Stimulated activated CD8-positive, alpha-beta memory T cell treated with anti-CD3 and anti-CD28 coated beads, Interleukin-15, amount 100 ng/mL, for 48 hours (primary cell): ENCODE measurements at places on chromosomes 13 and 19.

DNA sequence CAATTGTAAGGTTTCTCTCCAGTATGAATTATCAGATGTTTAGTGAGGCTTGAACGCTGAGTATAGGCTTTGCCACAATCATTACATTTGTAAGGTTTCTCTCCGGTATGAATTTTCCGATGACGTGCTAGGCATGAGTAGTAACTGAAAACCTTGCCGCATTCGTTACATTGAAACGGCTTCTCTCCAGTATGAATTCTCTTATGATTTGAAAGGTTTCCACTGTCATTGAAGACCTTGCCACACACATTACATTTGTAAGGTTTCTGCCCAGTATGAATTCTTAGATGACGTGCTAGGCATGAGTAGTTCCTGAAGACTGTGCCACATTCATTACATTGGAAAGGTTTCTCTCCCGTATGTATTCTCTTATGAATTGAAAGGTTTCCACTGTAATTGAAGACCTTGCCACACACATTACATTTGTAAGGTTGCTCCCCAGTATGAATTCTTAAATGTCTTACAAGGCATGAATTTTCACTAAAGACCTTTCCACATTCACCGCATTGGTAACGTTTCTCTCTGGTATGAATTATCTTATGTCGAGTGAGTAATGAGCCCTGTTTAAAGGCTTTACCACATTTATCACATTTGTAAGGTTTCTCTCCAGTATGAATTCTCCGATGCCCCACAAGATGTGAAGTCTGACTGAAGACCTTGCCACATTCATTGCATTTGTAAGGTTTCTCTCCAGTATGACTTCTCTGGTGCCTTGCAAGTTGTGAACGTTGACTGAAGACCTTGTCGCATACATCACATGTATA, 15.6 kb downstream of the ZNF836 start:
- no peak for DNase-seq

- DNase-seq = no peak
Observed at GRCh38 chr19:45400192-45400591, 4.7 kb downstream of the PPP1R13L start.

- no peak for DNase-seq
Observed at GRCh38 chr13:37364007-37364406, 234.6 kb downstream of the POSTN start.

GRCh38 chr19:34155686-34156085, 16.6 kb upstream of the LSM14A start:
- DNase-seq = no peak

- DNase-seq = peak; percentile 57
Observed at GRCh38 chr19:19361075-19361594, 40.5 kb downstream of the MAU2 start.

- no peak for DNase-seq
Observed at GRCh38 chr13:32277839-32278238, 37.3 kb downstream of the ZAR1L start.

- DNase-seq = no peak
Observed at GRCh38 chr19:16509141-16510061, 13.2 kb downstream of the C19orf44 start.

- DNase-seq = no peak
Observed at GRCh38 chr19:37855098-37855497, 51.3 kb downstream of the WDR87 start.

- DNase-seq = no peak
Observed at GRCh38 chr19:37948362-37948761, 41.4 kb downstream of the SIPA1L3 start.

- peak; percentile 77 for DNase-seq
Observed at GRCh38 chr19:3821857-3822364, 35.7 kb upstream of the MATK start.

DNA sequence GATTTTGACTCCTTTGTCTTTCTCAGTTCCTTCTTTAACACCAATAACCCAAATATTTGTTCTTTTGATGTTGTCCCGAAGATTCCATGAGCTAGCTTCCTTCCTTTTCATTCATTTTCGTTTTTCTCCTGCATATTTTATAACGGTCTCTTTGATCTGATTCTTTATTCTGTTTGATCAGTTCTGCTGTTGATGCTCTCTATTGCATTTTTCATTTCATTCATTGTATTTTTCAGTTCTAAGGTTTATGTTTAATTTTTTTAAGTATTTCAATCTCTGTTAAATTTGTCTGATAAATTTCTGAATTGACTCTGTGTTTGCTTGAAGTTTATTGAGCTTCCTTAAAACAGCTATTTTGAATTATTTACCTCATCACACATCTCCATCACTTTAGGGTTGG, 68.4 kb upstream of the LRCH1 start:
- no peak for DNase-seq

DNA sequence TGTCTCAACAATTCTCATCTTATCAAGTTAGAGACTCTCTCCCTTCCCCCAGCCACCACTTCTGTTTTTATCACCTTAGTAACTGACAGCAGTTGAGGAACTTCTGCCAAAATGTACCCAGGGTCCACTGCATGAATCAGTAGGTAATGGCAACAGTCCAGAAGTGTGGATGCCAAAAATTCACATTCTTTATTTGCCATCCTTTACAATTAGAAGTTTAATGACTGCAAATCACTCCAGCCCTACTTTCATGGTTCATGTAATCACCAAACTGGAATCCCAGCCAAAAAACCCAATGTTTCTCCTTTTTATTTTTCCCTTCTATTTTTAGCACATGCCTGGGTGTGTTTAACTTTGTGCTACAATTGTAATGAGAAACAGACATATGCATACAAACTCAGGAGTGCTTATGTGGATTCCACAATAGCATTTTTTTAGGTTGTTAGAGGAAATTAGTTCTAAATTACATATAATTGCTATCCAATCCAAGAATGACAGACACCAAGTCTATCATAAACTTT, 243.5 kb downstream of the RGCC start:
- no peak for DNase-seq

DNA sequence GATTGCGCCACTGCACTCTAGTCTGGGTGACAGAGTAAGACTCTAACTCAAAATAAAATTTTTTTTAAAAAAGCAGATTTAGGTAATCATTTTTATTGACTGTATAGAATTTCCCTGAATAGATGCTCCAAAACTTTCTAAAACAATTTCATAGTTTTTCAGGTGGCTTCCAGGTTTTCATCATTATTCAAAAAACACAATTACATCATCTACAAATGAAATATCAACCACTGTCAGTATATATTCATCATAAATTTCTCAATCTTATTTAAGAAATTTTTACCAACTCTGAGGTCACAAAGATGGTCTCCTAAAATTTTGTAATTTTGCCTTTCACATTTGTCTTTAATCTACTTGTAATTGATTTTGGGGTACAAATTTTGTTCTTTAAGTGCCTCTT, 48.1 kb downstream of the ZC3H13 start:
- DNase-seq = no peak

- DNase-seq = peak; percentile 69
Observed at GRCh38 chr13:44259045-44260027, 114.3 kb upstream of the SERP2 start.

DNA sequence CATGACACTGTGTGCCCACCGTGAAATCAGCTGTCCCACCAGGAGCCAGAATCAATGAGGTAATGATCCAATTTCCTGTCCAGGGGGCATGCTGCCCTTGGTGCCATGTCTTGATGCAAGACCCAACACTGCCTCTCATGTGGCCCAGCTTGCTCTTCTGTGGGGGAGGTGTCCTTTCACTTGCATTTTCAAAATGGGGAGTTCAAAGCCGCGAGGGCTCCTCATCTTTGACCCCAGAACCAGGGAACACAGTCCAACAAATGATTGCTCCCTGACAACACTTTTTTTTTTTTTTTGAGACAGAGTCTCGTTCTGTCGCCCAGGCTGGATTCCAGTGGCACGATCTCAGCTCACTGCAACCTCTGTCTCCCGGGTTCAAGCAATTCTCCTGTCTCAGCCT, 64.1 kb downstream of the FGF9 start:
- DNase-seq = no peak

- DNase-seq = no peak
Observed at GRCh38 chr19:38904581-38905539, 5.1 kb downstream of the NFKBIB start.

- DNase-seq = no peak
Observed at GRCh38 chr13:80033286-80033685, 307.6 kb downstream of the SPRY2 start.

DNA sequence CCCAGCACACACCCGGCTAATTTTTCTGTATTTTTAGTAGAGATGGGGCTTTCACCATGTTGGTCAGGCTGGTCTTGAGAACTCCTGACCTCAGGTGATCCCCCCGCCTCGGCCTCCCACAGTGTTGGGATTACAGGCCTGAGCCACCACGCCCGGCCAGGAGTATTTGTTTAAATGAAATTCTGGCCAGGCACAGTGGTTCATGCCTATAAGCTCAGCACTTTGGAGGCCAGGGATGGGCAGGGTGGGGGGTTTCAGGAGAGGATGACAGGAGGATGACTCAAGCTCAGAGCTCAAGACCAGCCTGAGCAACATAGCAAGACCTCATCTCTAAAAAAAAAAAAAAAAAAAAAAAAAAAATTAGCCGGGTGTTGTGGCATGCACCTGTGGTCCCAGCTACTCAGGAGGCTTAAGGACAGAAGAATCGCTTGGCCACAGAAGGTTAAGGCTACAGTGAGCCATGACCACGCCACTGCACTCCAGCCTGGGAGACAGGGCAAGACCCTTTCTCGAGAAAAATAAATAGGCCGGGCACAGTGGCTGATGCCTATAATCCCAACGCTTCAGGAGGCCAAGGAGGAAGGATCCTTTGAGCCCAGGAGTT, 8.2 kb upstream of the DHDH start:
- no peak for DNase-seq

GRCh38 chr19:53554804-53555203, 16.9 kb downstream of the ZNF331 start:
- no peak for DNase-seq

DNA sequence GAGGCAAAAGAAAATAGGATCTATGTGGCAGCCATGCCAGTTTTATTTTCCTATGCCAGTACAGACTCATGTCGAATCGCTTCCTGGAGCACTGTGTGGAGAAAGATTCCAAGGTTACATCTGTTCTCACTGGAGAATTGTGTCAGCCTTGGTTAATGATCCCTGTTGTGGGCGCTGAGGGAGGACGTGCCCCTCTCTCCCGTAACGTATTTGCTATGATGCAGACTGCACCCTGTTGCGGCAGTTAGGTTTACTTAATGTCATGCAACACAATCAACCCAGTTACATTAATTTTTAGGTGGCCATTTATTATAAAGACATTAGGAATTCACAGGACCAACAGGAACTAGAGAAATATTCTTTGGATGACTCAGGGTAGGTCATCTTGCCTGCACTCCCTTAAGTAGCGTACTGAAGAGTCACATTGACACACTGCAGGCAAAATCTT, 892.9 kb downstream of the EFNB2 start:
- no peak for DNase-seq

DNA sequence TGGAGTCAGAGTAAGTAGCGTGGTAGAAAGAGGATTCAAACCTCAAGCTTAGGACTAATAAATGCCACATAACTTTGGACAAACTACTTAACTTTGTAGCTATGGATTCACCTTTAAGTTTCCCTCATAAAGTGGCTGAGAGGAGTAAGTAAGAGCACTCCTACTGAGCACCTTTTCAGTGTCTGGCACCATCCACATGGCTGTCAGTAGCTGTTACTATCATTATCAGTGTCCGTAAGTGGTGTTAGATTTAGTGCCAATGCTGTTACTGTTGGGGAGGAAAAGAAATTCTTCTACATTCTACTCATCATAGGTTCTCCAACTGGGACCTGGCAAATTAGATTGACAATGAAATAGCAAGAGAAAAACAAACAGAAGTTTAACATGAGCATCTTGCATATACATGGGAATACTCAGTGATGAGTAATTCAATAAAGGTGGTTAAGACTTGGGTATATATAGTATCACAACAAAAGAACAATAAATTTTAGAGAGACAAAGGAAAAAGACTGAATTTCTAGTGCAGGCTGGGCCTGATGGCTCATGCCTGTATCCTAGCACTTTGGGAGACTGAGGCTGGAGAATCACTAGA, 165.6 kb upstream of the NBEA start:
- DNase-seq = no peak

DNA sequence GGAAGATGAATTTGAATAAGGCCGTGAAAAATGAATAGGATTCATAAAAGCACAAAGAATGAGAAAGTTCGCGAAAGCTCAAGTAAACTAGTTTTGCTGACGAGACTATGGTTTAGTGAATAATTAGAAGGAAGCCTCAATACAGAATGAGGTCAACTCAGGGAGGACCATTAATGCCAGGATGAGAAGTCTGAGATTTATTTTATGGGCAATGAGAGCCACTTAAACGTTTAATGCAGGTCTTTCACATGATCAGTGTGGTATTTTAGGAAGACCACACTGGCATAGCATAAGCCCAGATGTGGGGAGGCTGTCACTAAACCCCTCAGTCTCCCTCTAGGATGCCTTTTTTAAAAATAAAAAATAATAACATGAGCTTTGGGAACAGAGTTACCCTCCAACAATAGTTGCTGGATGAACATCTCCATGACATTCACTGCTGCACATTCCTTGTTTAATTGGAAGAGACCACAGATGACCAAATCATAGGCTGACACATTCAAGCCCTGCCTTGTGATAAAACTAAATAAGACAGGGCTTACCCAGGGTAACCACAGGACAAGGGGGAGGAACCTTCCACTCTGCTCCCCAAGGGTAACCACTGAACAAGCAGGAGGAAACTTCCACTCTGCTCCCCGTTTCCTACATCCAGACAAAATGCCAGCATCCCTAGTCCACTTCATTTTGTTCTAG, 43.6 kb upstream of the LSM14A start:
- no peak for DNase-seq

DNA sequence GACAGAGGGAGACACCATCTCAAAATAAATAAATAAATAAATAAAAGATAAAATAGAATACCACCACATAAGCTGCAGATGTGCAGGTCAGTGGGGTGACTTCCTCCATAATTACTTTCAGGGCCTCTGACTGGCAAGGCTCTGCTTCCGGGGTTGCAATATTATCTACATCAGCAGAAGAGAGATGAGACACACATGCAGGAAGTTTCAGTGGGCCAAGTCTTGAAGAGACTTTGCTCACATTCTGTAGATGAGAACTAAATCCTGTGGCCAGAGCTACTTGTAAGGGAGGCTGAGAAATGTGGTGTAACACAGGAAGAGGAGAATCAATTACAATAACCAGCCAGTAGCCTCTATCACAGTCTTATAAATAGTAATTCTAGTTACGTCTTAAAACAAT, 89.9 kb upstream of the MAB21L1 start:
- DNase-seq = no peak

GRCh38 chr19:7863157-7863970, 10.8 kb downstream of the PRR36 start:
- DNase-seq = no peak

GRCh38 chr19:646779-647565, 7.3 kb downstream of the FGF22 start:
- no peak for DNase-seq

- no peak for DNase-seq
Observed at GRCh38 chr13:110576736-110577476, 15.4 kb upstream of the RAB20 start.

GRCh38 chr13:54029720-54030119, 1001.1 kb downstream of the OLFM4 start:
- no peak for DNase-seq
